ENCODE measurements at places on chromosomes 13 and 19.

DNA sequence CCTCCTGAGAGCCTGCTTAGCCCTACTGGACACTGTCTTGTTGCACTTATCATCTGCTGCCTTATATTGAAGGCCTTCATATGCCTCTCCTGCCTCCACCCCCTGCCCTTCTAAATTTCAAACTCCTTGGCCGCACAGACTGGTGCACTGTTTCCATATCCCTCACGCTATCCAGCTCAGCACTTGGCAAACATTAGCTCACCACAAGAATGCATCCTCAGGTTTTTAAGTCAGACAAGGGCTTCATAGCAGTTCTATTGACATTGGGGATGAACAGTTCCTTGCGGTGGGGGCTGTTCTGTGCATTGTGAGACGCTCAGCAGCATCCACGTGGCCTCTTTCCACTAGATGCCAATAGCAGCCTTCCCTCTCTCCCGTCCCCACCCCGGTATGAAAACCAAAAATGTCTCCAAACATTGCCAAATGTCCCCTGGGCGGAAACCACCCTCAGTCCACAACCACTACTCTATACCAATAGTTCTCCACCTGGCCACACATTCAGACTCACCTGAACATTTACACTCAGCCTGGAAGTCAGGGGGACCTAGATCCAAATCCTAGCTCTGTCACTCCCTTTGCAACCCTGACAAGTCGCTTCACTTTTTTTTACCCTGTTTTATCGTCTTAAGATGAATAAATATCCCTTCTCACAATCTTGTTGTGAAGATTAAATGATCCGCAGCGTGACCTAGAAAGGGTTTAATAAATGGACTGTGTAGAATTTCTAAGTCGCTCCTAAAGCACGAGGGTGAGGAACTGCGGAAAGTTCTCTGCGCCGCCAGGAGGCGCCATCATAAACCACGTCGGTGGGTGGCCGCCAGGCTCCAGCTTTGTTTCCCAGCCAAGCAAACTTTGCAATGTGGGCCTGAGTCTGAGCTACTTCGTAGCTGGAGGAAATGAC, 3.6 kb upstream of the CEACAM3 start:
- peak; percentile 69 for DNase-seq

DNA sequence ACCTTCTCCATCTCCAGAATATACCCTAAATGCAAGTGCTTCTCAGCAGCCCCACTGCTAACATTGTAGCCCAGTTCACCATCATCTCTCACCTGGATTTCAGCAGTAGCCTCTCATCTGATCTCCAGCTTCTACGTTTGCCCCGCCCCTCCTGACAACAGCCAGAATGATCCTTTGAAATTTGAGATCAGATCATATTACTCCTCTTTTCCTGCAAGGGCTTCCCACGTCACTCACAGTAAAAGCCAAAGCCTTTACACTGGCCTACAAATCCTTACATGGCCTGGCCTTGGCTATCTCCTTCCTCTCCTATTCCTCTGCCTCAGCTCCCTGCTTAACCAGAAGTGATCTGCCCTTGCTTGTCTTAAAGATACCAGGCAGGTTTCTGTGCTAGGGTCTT, 94.3 kb upstream of the NBEA start:
- no peak for DNase-seq

- DNase-seq: no peak
Observed at GRCh38 chr13:111623743-111624505, 303.5 kb downstream of the TEX29 start.

GRCh38 chr19:39157275-39157996, 31.9 kb downstream of the PAK4 start:
- DNase-seq: no peak

DNA sequence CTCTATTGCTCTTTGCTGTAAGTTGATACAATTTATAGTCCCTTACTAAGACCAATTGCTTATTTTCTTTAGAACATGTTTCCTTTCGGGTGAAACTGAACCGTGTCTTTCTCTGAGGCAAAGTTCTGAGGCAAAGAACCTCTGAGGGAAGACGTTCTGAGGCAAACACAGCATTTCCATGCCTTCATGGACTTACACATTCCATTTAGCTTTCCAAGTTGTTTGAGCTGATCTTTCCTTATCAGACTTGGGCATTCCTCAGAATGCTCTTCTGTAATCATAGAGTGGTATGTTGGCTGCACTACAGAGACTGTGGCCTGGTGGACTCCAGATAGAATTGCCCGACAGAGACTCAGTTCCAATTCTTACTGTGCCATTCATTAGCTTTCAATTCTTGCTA, 579.1 kb downstream of the KCTD12 start:
- no peak for DNase-seq

GRCh38 chr13:66926200-66926850, 303.8 kb downstream of the PCDH9 start:
- no peak for DNase-seq

DNA sequence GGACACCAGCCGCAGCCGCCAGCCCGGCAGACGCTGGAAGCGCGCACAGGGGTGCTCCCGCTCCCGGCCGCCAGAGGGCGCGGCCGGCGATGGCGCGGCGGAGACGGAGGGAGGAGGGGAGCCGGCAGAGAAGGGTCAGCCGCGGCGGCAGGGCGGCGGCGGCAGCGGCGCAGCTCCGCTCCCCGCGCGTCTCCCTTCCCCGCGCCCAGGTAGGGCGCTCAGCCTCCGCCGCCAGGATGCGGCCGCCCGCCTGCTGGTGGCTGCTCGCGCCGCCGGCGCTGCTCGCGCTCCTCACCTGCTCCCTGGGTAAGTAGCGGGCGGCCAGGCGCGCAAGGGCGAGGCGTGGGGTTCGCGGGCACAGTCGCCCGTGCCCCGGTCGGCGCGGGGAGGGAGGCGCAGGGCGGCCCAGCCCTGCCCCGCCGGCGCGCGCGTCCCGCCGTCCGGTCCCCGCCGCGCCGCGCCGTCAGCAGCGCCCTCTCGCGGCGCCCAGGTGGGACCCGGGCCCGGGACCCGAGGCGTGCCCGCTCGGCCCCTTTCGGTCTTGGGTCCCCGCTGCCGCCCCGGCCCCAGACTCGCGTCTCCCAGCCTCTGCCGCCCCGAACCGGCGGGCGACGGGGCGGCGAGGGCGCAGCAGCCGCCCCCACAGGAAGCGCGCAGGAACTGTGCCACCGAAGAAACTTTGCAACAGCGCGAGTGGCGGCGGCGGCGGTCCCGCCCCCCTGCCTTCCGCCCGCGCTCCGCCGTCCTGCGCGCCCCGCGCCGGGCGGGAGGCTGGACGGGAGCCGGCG, at the start of gene B3GLCT:
TSS of gene B3GLCT (plus strand) at position 127 of the 788 bp plus-strand sequence. CDS start at position 237, 110 bp downstream.
- peak; percentile 71 for DNase-seq

DNA sequence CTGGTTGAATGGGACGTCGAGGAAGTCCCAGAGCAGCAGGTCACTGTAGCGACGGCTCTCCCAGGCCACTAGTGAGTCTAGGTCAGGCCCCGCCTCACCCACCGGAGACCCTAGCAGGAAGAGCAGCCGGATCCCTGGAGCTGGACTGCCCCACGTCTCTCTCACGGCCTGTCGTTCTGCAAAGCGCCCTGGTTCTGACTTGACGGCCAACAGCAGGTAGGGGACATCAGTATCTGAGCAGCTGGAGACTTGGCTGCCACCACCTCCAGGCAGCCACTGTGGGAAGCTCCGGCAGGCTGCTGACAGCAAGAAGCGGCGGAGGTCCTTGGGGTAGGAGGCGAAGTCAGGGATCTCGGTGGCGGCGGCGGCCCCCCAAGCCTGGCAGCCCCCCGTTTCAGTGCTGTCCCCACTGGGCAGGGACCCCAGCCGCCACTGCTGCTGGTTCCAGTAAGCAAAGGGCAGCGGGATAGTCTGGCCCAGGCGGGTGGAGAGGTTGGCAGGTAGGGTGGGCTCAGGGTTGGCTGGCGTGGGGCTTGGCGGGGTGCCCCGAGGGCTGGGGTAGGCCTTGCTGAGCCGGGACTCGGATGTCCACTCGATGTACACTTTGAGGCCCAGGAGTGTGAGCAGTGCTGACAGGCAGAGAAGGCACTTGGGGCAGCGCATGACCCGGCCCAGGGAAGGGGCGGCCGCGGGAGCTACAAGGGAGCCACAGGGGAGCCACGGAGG, 895 bp downstream of the B3GNT8 start:
- no peak for DNase-seq

DNA sequence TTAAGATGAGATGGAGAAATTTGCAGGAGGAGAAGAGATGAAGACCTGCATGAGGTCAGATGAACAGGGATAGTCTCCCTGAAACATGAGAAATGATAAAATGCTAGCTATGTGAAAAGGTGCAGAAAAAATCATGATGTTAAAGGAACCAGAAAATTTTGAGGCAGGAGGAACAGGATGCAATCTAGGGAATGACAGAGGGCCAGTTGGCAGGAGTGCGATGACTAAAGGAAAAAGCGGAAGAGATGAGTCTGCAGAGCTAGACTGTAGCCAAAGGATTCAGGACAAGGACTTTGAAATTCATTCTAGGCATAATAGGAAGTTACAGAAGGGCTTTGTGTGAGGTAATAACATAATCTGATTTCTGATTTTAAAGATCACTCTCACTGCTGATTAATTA, 77.9 kb downstream of the TRPC4 start:
- DNase-seq: no peak

DNA sequence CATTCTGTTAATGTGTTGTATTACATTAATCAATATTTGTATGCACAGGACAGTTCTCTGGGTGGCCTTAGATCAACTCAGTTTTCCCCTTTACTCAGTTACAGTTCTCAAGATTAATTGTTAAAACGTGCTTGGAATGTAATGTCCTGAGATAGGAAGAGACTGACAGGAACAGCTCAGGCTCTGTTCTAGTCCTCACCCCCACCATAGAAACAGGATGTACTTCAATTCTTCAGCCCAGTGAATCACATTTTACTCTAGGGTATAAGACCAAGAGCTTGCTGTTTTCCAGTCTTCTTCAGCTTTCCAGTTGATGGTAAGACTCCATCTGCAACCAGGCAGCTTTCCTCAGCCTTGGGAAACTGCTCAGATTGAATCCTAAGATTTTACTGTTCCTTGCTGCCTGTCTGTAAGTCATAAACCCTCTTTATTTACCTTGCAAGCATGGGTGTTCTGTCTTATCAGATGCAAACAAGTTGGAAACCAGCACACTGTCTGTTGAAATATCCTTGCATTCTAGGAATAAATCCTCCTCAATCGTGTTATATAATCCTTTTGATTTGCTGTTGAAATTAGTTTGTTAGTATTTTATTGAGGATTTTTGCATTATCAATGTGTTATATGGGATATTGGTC, 836.9 kb upstream of the PCDH9 start:
- DNase-seq: no peak

Data from CD8-positive, alpha-beta T cell (primary cell).